ENCODE measurements at places on chromosomes 3 and 15.
A peak's percentile ranks its signal among the peaks of the same experiment; 100 is the strongest.

- DNase-seq, result peak; percentile 5
Observed at GRCh38 chr3:188974856-188975599, 196.7 kb upstream of the TPRG1 start.

GRCh38 chr3:47652142-47652541, 73.5 kb upstream of the CSPG5 start:
- DNase-seq, result no peak

- DNase-seq, result peak; percentile 29
Observed at GRCh38 chr3:50195501-50196252, 4.3 kb downstream of the GNAT1 start.

- no peak for DNase-seq
Observed at GRCh38 chr3:83877910-83878309, 1080.9 kb upstream of the CADM2 start.

DNA sequence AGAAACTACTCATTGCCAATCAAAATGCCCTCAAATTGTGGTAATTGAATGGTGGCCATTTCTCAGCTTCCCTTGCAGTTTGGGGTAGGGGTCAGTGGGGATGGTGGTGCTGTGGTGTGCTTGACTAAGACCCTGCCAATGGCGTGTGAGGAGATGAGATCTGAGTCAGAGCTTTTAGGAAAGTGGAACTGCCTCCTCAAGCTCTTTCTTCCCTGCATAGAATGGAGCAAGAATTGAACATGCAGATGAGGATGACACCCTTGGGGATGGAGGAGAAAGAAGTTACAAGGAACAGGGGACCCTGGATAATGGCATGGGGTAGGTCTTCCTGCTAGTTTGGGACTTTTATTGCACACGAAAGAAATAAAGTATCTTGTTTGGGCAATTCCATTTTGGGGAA, 188.0 kb downstream of the PEX5L start:
- DNase-seq, result no peak

DNA sequence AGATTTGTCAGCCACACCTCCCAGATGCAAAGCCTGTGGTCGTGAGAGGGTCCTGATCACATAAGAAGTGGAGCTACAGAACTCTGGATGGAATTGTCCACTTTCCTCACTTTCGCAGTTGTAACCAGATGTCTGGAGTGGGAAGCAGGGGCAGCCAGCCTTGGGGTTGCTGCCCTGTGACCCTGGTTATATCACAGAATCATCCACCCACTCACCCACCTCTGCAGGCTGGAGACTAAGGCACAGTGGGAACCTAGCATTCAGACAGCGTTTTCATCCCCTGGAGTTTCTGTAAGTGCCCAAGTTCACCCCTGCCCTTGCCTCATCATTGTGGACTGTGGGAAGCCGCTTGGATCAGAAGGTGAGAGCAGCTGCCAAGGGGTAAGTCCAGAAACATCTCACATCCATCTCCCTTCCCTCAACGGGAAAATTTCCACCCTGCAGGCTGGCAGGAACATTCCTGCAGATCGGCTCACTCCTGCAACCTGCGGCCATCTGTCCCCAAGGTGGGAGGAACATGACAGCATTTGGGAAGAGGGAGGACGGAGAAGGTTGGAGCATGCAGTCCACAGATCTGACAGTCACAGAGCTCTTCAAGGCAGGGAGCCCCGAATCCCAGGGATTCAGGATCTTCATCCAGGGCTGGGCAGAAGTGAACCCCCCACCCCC, 2.9 kb upstream of the IQSEC1 start:
- no peak for DNase-seq

GRCh38 chr15:59616379-59616778, 4.8 kb downstream of the GCNT3 start:
- no peak for DNase-seq

DNA sequence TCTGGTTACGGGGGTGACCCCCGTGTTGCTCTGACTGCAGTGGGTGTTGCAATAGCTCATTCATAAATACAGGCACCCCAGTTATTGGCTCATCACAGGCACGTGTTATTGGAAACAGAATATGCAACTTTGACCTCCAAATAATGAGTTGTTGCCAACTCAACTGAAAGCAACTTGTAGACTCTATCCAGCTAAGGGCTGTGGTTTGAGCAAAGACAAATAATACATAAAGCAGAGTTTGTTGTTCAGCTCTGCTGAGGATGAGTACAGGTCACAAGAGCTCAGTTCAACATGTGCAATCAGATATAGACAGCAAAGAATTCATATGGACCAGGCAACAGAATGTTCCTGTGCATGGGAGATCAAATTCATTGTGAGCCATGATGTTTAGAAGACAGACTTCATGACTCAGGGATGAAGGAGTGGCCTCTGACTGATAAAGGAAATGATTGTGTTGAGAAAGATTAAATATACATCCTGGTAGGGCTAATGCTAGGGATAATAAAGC, 87.6 kb upstream of the LRIG1 start:
- peak; percentile 27 for DNase-seq

GRCh38 chr3:107208100-107208499, 169.1 kb upstream of the CCDC54 start:
- peak; percentile 93 for DNase-seq

- peak; percentile 19 for DNase-seq
Observed at GRCh38 chr3:4584456-4585249, 91.5 kb downstream of the ITPR1 start.

GRCh38 chr15:54197995-54198394, 219.8 kb downstream of the UNC13C start:
- no peak for DNase-seq

- no peak for DNase-seq
Observed at GRCh38 chr3:20462723-20463122, 276.7 kb upstream of the SGO1 start.

DNA sequence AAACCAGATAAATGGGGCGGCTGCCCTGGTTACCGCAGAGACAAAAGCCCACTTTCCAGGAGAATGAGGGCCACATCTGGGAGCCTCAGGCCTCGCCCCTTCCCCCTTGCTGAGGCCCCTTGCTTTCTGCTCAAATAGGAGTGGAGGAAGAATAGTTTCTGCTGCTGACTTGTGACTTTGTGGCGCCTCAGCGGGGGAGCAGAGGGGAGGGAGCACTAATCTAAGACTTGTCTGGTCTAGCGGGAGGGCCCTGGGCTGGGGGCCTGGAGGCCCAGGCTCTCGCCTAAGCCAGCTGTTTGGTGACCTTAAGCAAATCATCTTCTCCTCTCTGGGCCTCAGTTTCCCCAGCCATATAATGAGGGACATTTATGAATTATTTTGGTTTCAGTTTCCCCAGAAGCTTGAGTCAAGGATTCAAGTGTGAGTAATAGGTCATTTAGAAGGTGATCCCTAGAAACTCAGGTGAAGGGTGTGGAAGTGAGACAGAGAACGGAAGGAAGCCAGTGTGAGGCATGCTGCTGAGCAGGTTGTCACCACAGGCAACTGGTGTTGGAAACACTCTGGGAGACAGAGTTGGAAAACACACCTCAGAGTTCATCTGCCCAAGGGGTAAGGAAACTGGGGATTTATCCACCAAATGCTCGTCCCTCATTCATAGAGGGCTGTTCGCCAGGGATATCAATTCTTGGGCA, 25.9 kb upstream of the SMAD3 start:
- DNase-seq, result peak; percentile 94

DNA sequence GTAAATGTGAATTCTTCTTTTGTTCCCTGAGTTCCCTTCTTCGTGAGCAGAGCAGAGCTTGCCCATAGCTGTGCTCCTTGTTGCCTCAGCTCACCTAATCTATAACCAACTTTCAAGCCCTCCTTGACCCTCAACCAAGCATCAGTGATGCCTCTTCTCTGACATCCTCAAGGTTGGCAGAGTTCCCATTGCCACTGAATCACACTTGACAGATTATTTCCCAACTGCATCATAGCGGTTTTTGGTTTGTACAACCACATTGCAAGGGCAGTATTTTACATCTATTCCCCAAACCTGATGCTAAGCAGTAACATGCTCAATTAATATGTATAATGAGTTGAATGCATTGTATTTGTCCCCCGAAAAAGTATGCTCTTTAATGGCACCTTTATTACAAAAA, 133.0 kb upstream of the SNTN start:
- peak; percentile 31 for DNase-seq

- DNase-seq, result no peak
Observed at GRCh38 chr15:80498652-80499051, 94.5 kb downstream of the ARNT2 start.

GRCh38 chr3:193552923-193553322, 1.8 kb downstream of the ATP13A4 start:
- no peak for DNase-seq

- no peak for DNase-seq
Observed at GRCh38 chr3:75171630-75172230, 492.4 kb upstream of the FRG2C start.

- DNase-seq, result no peak
Observed at GRCh38 chr3:30600572-30600971, 5.8 kb upstream of the TGFBR2 start.

DNA sequence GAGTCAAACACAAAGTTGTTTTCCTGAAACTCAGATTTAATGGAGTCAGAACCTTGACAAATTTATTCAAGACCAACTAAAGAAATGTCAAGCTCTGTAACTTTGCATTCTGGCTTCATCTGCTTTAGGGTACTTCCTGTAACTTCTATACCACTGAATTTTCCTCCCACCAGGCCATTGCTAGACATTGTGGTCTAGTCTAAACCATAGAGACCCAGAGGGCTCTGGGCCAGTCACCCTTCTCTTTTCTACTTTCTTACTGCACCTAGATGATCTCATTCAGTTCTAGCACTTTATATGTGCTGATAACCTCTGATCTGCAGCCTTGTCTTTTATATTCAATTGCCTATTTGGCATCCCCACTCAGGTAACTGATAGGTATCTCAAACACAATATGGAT, 2.8 kb upstream of the OR5K1 start:
- no peak for DNase-seq

- DNase-seq, result no peak
Observed at GRCh38 chr3:141127344-141128125, 76.4 kb downstream of the SPSB4 start.

GRCh38 chr15:76514282-76514681, 177.7 kb downstream of the ISL2 start:
- DNase-seq, result no peak

DNA sequence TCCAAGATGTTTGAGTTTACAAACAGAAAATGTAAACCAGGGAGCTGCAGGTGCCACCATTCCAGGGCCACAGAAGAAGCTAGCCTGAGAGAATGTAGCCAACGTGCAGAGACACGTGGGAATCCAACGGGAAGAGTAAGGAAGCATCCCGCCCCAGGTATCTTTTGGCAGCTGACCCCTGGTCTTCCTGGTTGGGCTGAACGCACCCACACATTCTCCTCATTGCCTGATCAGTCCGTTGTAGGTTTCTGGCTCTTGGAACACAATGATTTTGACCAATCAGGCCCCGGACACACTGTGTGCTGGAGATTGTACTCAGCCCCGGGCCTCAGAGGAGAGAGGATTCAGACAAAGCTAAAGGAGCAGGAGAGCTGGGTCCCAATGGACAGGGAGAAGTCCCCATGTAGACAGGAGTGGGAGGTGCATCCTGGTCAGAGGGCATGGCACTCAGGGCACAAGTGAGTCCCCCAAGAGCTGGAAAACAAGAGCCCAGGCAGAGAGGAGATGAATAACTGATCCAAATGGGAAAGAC, 102.3 kb downstream of the TPRA1 start:
- DNase-seq, result no peak

- DNase-seq, result no peak
Observed at GRCh38 chr15:36177590-36178302, 401.7 kb upstream of the CDIN1 start.

DNA sequence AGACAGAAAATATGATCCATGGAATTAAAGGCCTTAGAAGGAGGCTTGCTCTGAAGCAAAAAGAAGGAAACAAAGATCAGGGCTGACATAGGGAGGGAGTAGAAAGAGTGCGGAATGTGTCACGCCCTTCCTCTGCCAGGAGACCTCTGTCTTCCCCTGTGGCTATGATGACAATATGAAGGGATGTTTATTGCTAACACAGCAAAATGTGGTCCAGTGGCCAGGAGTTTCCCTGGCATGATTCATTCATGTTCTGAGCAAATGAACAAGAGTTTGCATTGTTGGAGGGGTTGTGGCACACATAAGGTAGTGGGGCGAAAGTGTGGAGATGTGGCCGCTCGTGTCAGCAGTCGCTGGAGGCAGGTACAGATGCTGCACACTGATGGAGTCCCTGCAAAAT, 169.4 kb downstream of the SHQ1 start:
- peak; percentile 93 for DNase-seq

DNA sequence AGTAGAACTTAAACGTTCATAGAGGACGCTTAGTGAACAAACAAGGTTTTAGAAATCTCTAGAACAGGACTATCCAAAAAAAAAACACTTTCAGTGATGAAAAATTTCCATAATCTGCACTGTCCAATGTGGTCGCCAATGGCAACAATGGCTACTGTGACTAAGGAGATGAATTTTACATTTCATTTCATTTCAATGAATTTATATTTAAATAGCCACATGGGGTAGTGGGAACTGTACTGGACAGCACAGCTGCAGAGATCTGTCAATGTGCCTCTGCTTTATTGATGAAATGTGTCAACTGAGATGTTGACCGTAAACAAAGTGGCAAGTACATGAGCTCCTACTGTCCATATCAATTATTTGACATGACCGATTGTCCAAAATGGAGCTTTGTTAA, 222.5 kb downstream of the MAGI1 start:
- no peak for DNase-seq

GRCh38 chr3:127744253-127744815, 71.6 kb downstream of the ABTB1 start:
- no peak for DNase-seq

- no peak for DNase-seq
Observed at GRCh38 chr3:68953816-68954444, 21.6 kb upstream of the TAFA4 start.

- no peak for DNase-seq
Observed at GRCh38 chr3:55159016-55159415, 231.2 kb upstream of the LRTM1 start.

DNA sequence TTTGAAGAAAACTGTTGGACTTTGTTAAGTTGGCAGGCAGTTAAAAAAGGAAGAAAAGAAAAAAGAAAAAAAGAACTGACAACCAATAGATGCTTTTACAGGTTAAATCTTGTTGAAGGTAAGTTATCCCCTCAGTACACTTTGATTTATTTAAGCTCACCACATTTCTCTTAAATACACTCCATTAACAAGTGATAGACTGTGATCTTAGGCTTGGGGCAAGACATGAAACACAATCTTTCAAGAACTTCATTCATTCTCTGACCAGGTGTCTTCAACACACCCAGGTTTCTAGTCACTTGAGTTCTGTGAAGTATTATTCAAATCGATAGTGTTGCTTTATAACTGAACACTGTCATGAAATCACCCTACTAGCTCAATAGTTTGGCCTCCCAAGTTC, 751.9 kb downstream of the ROBO1 start:
- no peak for DNase-seq

DNA sequence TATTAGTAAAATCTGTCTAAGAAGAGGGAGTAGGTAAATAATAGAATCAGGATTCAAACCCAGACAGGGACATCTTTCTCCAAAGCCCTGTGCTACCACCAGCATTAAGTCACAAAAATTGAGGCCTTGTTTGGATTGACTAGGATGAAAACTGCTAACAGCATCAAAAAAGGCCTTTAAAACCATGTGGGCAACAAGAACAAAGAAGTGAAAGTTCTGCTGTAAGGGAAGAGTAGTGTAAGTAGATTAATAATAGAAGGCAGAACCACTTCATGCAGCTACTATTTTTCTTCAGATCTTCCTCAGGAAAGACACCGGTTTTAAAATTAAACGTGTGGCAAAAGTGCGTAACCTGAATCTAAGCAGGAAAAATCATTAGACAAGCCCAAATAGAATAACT, 15.3 kb upstream of the KBTBD12 start:
- DNase-seq, result no peak

- no peak for DNase-seq
Observed at GRCh38 chr3:128313071-128313725, 153.5 kb downstream of the DNAJB8 start.

- DNase-seq, result no peak
Observed at GRCh38 chr3:141619450-141619849, 118.6 kb upstream of the RNF7 start.

Measured in mammary epithelial cell (primary cell).